ENCODE measurements at places on chromosomes 5 and 9.
A peak's percentile ranks its signal among the peaks of the same experiment; 100 is the strongest.

- DNase-seq = no peak
Observed at GRCh38 chr5:556909-557441, 32.7 kb upstream of the SLC9A3 start.

- no peak for DNase-seq
Observed at GRCh38 chr9:90803860-90804593, 2.4 kb downstream of the SYK start.

DNA sequence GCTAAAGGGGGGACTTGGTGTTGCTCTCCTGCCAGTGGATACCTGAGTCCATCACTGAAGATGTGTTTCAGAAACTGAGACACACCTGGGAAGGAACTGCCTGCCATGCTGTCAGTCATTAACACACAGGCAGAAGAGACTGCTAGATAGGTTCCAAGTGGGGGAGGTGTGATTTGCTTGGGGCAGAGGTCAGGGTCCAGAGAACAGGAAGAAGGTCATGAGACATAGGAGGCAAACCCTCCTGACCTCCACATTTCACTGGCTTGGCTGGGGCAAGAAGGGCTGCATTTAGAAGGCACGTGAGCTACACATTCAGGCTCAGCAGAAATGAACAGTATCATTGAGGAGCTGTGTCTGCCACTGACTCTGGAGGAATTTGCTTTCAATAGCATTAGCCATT is 215.8 kb downstream of the HSPA4 start:
- no peak for DNase-seq

GRCh38 chr9:128160603-128160987 is 530 bp downstream of the BBLN start:
- DNase-seq = no peak

- DNase-seq = no peak
Observed at GRCh38 chr5:150065886-150066285, 20.5 kb downstream of the CSF1R start.

DNA sequence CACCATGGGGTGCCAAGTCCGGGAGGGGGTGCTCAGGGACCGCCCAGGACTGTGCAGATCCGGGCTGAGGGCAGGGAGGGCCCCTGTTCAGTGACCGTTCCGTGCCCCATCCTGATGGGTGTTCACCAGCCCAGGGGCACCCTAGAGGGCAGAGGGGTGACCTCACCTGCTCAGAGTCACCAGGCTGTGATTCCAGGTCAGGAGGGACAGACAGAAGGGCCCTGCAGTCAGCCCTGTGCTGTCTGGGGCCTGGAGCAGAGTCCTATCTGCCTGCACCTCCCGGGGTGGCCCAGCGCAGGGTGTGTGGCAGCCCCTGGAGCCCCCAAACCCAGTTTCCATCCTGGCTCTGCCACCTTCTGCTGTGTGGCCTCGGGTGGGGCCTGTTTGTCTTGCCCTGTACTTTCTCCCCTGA is 241.9 kb downstream of the PBX3 start:
- DNase-seq = no peak

DNA sequence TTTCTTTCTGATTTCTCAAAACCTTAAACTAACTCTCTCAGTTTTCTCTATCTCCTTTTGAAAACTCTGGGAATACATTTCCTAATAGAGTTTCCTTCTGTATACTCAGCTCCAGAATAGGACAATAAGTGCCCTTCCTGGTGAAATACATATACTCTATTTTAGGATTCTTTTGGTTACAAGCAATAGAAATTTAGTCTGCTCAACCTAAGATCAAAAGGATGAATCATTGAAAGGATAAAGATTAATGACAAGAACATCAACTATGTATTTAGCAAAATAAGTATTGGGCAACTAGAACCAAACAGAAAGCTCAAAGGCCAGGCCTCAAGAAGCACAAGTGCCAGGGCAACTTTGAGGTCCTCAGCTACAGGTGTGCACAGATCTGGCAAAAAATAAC is 127.1 kb downstream of the ADAMTSL1 start:
- no peak for DNase-seq

DNA sequence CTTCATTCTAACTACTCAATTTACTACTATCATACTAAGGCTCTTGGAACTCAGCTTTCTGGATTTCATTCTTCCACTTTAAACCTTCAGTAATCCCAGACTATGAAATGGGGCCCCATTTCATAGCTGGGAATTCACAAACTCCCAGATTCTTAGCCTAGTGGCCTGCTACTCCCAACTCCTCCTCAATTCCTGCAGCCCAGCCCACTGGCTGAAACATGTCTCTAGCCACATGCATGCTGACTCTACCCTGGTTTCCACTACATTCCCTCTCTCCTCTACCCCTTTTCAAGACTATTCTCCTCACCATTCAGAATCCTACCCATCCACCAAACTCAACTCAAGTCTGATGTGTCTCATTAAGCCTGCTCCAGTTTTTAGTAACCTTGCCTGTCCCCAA is 370.6 kb downstream of the BNC2 start:
- DNase-seq = no peak

- DNase-seq = no peak
Observed at GRCh38 chr5:157267761-157268480, 2.0 kb downstream of the CYFIP2 start.

GRCh38 chr5:58926541-58926935 is 343.7 kb downstream of the RAB3C start:
- DNase-seq = no peak

DNA sequence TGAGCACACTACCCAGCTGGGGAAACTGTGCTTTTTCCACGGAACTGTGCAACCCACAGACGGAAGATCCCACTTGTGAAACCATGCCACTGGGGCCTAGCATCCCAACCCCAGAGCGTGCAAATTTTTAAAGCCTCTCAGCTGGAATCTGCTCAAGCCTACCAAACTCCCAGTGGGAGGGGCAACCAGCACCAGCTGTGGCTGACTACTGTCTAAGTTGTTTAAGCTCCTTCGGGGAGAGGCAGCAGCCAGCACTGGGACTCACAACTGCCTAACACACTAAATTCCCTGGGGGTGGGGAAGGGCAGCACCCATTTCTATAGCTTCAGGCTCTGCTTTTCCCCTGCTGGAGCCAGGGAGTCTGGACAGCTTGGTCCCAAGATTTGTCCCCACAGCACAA is 287.6 kb upstream of the MSX2 start:
- DNase-seq = no peak

GRCh38 chr9:29060041-29060440 is 1486.8 kb upstream of the C9orf72 start:
- DNase-seq = no peak

DNA sequence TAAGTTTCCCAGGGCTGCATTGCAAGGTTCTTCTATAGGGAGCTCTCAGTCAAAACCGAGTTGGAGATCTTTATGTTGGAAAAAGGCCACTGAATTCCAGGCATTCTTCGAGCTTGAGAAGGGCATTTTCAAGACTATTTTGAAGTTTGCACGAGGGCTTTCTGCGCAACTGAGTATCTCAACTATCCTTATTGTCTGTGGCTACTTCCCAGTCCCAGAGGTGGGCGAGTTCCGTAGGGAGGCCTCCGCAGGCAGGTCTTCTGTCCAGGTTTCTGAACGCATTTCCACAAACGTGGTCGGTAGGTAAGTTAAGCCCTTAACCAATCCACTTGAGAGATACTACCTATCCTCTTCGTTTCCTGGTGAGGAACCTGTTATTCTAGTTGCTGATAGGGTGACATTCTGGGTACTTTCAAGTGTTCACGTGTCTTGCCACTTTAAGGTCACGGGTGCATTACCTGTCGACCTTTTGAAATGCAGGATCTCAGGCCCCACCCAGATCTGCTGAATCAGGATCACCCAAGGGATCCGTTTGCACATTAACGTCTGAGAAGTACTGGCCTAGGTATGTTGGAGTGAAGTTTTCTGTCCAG is 51.4 kb upstream of the TJP2 start:
- peak; percentile 44 for DNase-seq

DNA sequence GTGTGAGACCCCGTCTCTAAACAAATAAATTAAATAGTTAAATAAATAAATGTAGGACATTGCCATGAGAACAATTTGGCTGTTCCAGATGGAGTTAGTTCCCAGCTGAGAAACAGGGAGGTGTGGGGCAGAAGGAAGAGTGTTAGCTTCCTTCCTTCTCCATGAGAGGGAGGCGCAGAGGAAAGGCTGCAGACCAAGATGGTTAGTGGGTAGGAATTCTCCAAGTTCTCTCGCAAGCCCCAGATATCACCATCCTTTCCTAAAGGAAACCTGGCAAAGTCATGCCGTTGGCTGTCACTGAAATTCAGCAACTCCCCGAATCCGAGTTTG is 33.1 kb upstream of the RAB14 start:
- DNase-seq = no peak

- no peak for DNase-seq
Observed at GRCh38 chr5:95858023-95858461, 35.5 kb upstream of the GLRX start.

- DNase-seq = no peak
Observed at GRCh38 chr5:1506242-1507013, 17.3 kb downstream of the LPCAT1 start.

GRCh38 chr5:36214436-36214835 is 27.3 kb downstream of the NADK2 start:
- no peak for DNase-seq

DNA sequence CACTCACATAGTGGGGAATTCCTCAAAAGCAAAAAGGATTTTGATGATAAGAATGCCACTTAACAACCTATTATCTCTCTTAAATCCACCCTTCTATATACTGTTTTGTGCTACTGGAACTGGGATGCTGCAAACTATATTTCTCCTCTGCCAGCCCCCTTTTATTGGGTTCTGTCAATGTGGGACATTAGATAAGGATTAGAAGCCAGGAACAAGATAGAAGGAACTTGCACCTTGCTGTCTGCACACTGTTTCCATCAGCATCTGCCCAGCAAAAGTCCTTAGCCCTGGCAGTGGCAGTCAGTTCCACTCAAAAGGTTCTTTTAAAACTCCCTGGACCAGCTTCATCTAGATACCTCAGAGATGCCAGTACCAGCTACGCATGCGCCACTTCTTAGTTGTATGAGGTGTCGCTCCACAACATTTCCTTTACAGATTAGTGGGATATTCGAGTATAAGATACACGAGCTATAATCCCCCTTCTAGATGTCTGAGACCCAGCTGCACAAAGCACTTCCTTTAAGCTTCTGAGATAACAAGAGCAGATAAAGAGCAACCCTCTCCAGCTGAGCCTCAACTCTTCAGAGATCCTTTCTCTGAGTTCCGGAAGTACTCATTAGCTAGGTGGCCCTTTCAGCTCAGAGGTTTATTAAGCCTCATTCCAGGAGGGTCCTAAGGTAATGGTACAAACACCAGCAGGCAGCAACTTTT is 45.3 kb downstream of the CERT1 start:
- DNase-seq = no peak

DNA sequence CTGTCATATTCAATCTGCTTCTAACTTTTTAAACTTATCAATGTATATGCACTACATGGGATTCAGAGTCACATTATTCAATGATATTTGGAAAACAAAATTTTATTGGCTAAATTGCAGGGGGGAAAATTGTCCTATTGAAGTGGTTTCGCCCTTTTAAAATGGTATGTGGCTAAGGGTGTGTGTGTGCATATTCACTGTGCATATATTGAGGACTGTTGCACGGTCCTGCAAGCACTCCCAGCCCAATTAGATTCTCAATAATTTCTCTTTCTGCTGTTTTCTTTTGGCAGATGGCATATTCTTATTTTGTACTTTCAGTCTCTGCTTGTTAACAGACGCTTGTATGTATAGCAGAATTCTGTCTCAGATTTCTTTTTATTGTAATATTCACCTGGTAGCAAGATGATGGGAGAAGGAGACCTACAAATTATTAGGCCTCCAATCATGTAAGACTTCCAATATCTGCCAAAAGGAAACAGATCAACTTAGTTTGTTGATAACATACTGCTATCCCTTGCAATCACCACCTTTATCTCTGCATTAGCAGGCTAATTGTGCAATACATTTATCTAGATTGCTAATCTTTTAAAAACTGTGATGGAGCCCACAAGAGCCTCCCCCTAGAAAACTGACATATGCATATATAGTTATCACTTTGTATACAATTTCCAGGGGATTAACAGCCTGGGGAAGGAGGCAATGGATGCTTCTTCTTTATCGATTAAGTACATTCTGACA is 411.5 kb downstream of the PLK2 start:
- no peak for DNase-seq

DNA sequence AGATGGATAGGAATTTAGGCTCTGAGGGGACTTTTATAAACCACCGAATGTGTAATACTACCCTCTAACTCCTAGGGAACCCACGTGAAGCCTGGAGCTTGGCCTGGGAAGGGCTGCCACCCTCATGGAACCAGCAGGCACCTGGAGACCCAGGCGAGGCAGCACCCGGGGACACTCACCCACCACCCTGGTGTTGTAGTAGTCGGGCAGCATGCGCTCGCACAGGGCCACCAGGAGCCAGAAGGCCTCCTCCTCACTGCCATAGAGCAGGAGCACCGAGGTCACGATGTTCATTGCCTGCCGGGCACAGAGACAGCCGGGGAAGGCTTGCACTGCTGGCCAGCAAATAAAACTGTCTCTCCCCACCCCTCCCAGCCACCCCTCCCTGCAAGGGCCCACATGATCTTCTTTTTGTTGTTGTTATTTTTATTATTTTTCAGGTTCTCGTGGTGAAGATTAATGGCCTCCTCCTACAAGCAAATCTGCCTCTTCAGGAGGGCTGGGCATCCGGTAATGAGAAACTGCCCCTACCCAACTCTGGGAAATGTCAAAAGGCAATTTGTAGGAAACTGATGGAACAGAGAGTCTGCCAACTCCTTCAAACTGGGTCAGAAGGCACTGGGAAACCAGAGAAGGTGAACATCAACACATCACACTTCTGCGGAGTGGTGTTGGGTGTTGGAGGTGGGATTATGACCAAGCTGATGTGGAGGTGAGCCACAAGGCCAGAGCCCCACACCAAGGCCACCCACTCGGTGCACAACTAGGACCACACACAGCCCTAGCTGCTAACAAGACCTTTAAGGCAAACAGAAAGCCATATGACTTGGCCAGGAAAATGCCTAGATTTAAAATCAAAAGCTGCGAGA is 17.4 kb upstream of the MRNIP start:
- DNase-seq = no peak

- DNase-seq = no peak
Observed at GRCh38 chr5:17192191-17192590, 25.2 kb upstream of the BASP1 start.

GRCh38 chr9:35048511-35048910 is 23.9 kb downstream of the VCP start:
- DNase-seq = no peak

GRCh38 chr9:34653151-34654072 is 1.4 kb downstream of the IL11RA start:
- no peak for DNase-seq

All from Calu3 (cell line).